ENCODE measurements at places on chromosomes 1 and 21.
A peak's percentile ranks its signal among the peaks of the same experiment; 100 is the strongest.

GRCh38 chr21:20445971-20446370, 552.2 kb upstream of the NCAM2 start:
- no peak for DNase-seq

- peak; percentile 89 for DNase-seq
Observed at GRCh38 chr1:30779294-30780071, 21.9 kb upstream of the LAPTM5 start.

- DNase-seq = no peak
Observed at GRCh38 chr1:18955131-18955440, 1.4 kb downstream of the IFFO2 start.

- peak; percentile 65 for DNase-seq
Observed at GRCh38 chr1:94258873-94259331, 21.5 kb upstream of the ARHGAP29 start.

DNA sequence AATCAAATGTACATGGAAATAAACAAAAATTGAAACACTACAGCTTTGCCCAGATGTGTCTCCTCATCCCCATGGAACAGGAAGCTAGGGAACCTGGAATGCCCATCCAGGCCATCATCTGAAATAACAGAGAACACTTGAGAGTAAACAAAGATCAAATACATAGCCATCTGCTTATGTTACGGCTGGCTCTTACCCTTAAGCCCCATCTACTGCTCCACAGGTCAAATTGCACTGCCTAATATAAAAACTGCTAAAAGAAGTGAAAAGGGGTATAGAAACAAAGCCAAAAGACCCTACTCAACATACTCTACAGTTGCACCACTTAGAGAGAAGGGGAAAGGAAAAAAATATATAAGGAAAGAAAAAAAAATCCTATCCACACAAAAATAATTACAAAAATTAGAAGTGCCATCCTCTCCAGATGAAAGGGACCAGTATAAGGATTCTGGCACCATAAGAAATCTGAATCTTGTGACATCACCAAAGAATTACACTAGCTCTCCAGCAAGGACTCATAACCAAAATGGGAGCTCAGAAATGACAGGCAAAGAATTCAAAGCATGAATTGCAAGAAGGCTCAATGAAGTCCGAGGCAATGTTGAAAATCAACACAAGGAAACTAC, 26.9 kb downstream of the OR6Y1 start:
- DNase-seq = no peak

DNA sequence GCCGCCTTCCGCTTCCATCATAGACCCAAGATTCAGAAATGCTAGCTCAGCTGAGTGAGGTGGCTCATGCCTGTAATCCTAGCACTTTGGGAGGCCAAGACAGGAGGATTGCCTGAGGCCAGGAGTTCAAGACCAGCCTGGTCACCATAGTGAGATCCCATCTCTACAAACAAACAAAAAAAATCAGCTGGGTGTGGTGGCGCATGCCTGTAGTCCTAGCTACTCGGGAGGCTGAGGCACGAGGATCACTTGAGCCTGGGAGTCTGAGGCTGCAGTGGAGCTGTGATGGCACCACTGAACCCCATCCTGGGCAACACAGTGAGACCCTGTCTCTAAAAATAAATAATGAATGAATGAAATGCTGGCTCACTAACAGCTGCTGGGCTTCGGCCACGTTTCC, 39.7 kb downstream of the TOMM20 start:
- no peak for DNase-seq

DNA sequence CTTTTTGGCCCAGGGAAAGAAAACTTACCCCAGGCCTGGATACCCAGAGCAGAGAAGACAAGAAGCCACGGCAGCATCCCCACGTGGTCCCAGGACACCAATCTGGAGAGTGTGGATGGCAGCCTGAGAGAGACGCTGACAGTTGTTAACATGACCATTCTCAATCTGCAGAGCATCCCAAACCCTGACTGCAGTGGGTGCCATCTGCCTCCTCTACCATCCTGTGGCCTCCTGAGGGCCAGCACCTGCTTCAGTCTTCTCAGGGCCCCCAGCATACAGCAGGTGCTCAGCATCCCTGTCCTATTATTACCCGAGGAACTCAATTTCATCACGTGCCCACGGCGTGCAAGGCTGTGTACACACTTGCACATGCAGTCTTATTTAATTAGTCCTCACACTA, 785 bp downstream of the PGLYRP4 start:
- no peak for DNase-seq

DNA sequence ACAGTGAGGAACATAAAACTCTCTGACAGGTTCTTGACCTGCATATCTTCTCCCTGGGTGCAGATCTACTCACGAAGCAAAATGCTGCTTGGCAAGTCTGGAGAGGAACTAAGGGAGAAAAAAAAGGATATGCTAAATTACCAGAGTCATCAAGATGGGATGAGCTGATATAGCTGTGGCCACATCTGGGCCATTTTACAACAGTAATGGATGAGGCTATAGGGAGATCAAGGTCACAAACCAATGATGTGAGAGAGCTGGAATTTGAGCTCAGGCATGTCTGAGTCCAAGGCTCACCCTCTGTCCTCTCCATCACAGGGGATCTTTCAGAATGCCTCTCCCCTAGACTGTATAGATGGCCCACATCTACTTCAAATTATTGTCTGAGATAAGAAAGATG, 26.2 kb downstream of the ZMYND12 start:
- no peak for DNase-seq

- no peak for DNase-seq
Observed at GRCh38 chr1:22575532-22576149, 12.4 kb downstream of the EPHA8 start.

- DNase-seq = no peak
Observed at GRCh38 chr1:18175051-18175450, 67.5 kb downstream of the IGSF21 start.

GRCh38 chr1:248755517-248755916, at the start of gene LYPD8:
TSS of gene LYPD8 (minus strand) at chr1:248755759. CDS start at chr1:248751081, 4,678 bp downstream.
- DNase-seq = no peak

- peak; percentile 49 for DNase-seq
Observed at GRCh38 chr21:35940074-35940927, 120.0 kb downstream of the SETD4 start.

- peak; percentile 90 for DNase-seq
Observed at GRCh38 chr1:29235955-29236711, at the start of gene PTPRU. TSS of gene PTPRU (plus strand) at chr1:29236522. CDS start at chr1:29236645, 123 bp downstream.

GRCh38 chr21:17925899-17926298, 106.7 kb upstream of the C21orf91 start:
- DNase-seq = no peak

GRCh38 chr1:35379317-35380000, 111.0 kb downstream of the ZMYM4 start:
- DNase-seq = no peak

GRCh38 chr1:218430822-218431221, 85.7 kb downstream of the TGFB2 start:
- no peak for DNase-seq

GRCh38 chr1:9294910-9295636, 2.4 kb downstream of the SPSB1 start:
- DNase-seq = peak; percentile 52

DNA sequence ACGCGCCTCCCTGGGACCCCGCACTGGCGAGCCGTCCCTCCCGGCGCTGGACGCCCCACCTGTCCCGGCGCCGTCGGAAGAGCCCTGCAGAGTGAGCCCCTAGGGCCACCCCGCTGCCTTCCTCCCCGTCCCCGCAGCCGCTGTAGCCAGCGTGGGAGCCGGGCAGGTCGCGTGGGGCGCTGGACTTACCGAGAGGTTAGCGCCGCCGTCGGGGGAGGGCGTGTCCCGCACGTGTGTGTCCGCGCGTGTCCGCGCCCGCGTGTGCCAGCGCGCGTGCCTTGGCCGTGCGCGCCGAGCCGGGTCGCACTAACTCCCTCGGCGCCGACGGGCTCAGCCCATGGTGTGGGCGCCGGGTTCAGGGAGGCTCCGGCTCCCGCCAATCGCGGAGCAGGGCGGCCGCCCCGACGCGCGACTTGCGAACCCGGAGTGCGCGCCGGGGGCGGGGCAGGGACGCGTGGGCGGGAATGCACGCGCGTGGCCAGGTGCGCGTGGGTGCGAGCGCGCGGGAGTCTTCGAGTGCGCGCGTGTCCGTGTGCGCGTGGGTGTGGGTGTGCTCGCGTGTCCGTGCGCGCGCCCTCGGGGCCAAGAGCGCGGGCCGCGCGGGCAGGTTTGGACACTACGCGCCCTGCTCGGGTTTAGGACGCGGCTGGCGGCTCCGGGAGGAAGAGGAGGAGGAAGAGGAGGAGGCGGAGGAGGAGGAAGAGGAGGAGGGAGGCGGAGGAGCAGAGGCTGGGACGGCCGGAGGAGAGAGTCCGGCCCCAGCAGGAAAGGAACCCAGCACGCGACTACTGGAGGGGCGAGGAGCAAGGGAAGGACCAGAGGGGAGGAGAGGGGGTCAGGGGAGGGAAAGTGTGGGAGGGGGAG, 145.2 kb upstream of the ETS2 start:
- DNase-seq = peak; percentile 28

DNA sequence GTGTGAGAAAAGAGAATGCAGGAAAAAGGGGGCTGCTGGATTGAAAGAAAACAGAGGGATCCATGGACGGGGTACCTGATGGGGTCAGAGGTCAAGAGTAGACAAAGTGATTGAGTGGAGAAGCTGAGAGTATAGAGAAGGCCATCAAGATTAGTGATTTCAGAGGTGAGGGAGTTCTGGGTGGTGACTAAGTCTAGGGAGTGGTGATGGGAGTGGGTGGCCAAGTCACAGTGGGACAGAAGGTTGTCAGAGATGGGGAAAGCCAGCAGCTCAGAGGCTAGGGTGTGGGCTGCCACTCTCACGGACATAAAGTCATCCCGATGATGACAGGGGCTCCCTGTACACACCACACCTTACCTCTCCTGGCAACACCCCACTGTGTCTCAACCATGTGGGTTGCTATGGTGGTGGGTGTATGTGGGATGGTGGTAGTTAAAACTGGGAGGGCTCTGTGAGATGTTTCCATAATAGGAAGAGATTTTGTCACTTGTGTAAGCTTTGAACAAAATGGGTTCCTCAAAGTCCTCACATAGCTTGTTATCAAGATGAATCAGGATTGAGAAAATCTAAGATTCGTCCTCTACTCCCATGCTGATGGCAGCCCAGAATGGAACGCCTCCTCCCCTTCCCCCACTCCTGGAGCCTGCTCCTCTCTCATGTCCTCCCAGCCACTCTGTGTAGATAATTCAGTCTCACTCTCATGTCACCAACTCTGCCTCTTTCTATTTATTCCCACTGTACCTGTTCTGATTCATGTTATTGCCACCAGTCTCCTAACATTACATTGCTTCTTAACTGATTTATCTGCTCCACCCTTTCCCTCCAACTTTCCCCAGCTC, 20.3 kb upstream of the CSF1 start:
- no peak for DNase-seq
